ENCODE measurements at places on chromosomes 6 and 20.

GRCh38 chr6:158113802-158114201 is 54.3 kb downstream of the SERAC1 start:
- DNase-seq = no peak

DNA sequence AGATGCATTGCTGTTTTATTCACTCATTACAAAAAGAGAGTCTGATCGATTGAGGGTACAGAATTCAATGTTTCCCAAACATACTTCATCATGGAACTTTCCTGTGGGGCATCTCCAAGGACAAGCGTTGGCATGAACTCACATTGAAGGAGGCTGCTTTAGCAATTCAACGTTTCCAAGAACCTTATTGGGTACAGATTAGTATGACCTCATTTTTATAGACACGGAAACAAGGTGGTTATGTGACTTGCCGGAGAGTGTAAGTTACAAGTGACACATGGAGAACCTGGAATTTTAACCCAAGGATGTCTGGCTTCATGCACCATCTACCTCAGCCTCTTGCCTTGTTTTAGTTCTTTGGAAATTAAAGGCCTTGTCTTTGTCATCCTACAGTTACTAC is 8.8 kb downstream of the GPR31 start:
- no peak for DNase-seq

GRCh38 chr6:118968416-118968815 is 33.5 kb upstream of the MCM9 start:
- DNase-seq = peak; percentile 12

DNA sequence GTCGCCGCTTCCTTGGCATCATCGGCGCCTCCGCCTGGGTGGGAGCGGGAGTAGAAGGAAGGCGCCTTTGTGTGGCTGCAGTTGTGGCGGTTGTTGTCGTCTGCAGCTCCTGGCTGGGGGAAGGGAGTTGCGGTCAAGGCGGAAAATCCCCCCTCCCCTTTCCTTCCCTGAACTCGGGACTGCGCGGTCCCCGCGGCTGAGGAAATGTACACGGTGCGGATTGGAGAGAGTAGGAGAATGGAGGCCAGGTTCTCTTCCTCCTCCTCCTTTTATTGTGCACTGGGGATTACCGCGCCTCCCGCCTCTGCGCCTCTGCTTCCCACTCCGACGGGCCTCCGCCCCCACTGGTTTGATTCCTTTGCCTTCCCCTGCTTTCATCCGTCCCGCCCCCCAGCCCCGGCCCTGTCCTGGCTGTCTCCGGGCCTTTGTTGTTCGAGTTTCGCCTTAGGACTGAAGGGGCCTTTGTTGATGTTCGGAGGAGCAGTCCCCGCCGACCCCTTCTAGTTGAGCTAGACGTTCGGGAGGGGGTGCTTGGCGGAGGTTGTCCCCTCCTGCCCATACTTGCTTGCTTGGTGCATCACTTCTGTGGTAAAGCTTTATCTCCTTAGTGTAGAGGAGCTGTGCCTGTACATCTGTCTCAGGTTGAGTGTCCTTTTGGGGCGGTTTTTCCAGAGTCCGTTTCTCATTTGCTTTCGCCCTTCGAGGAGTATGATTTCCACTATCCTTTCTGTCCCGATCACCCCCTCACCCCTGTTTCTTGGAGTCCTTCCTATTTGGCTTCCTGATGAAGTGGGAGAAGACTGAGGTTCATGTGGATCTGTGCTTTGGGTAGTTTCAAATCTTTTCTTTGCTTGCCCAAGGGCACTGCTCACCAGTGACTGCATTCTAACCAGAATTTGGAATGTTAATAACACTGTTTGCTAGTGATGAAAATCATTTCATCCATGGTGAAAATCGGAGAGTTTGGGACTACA is 764 bp downstream of the ZNF292 start:
- peak; percentile 63 for DNase-seq

- DNase-seq = no peak
Observed at GRCh38 chr6:5751525-5752390, 255.0 kb downstream of the NRN1 start.

- DNase-seq = no peak
Observed at GRCh38 chr6:88921734-88922133, 41.7 kb downstream of the RNGTT start.

DNA sequence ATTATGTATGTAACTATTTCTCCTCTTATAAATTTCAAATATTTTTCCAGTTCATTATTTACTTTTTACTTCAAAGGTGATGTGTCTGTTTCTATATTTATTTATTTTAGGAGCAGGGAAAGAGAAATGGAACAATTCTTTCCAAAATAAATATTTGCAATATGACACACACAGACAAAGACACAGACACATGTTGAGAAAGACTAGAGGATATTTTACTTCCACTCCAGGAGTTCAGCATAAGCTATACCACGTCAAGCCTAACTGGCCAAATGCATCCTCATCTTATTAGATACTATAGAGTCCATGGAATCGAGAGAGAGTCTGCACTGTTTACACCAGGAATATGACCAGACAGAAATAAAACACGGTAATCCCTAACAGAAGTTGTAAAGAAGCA is 13.3 kb downstream of the RALGAPA2 start:
- DNase-seq = no peak

GRCh38 chr6:54907355-54907754 is 60.8 kb downstream of the FAM83B start:
- DNase-seq = no peak

GRCh38 chr6:20203561-20204511 is 8.4 kb downstream of the MBOAT1 start:
- DNase-seq = no peak

DNA sequence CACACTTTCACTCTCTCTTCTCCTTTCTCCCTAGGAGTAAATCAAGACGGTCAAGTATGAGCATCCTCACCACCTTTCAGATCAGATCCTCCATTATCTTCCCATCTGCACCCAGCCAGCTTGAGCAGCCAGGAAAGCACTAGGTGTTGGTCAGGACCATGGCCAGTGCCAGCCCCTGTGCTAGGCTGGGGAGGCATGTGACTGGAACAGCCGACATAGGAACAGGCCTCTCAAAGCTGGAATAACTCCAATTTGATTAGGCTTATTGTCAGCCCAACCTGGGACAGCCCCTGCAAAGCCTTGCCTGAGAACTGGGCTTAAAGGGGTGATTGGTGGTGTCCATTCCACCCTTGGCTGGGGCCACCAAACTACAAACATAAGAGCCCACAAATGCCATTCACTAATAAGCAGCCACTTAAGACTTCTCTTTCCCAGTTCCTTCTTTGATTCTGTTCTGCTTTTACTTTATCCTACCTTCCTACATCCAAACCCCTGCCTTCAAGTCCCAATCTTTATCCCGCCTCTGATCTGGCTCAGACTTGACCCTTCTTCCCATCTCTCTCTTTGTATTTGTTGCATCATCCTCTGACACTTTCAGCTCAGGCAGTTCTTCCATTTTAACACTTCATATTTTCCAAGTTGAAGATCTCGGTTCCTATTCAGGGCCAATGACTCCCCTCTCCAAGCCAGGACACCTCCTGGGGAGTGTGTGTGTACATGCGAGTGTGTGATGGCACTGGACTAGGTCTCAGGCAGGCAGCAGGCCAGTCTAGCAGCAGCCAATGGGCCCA is 4.5 kb upstream of the TREM2 start:
- DNase-seq = no peak

GRCh38 chr20:16417001-16417400 is 156.2 kb downstream of the KIF16B start:
- no peak for DNase-seq

DNA sequence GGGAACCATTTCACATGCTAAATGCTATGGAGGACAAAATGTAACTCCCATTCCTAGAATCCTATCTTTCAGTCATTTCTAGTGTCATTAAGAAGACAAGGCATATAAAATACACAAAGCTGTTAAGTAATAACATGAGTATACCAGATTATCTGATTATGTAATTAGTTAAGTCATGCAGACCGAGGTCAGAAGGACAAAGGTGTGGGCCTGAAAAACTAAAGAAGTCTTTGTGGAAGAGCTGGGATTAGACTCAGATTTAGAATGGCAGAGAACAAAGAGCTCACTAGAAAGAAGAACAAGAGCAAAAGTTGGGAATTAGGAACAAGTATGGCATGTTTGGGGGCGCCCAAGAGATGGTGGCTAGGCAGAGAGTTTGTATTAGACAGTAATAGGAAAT is 37.0 kb downstream of the EFHC1 start:
- no peak for DNase-seq

DNA sequence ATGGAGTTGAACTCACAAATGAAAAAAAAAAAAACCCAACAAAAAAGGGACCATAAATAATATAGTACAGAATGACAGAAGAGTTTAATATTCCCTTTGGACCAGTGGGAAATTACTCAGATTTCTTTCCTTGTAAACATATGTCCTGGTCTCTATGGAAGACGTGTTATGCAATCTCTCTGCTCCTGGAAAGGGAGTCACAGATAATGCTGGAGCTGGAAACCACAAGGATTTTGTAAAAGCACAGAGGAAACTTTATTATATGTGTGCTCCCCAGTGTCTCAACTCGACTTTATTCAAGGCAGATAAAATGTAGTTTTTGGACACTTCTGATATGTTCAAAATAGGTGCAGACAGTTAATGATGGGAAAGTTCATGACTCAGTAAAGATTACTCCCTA is 88.1 kb upstream of the ZFP64 start:
- no peak for DNase-seq

- no peak for DNase-seq
Observed at GRCh38 chr6:33172688-33173534, 19.4 kb downstream of the COL11A2 start.

GRCh38 chr6:130962966-130963365 is 100.1 kb downstream of the EPB41L2 start:
- no peak for DNase-seq

DNA sequence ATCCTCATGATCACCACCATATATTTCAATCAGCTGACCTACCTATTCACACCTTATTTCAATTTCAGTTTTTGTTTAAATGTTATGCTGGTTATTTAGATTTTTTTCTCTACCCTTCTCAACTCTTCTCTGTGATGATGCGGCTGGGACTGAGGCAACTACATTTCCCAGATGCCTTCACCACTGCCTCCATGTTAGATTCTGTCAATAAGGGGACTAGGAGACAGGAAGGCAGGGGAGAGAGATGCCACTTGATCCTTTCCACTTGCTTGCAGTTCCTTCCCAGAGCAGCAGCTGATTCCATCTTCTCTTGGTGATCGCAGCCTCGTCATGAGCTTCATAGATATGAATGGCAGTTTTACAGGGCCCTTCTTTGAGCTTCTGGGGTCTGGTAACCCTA is 33.5 kb upstream of the POU3F2 start:
- no peak for DNase-seq

GRCh38 chr20:61762167-61762710 is 303.4 kb downstream of the TAF4 start:
- no peak for DNase-seq

DNA sequence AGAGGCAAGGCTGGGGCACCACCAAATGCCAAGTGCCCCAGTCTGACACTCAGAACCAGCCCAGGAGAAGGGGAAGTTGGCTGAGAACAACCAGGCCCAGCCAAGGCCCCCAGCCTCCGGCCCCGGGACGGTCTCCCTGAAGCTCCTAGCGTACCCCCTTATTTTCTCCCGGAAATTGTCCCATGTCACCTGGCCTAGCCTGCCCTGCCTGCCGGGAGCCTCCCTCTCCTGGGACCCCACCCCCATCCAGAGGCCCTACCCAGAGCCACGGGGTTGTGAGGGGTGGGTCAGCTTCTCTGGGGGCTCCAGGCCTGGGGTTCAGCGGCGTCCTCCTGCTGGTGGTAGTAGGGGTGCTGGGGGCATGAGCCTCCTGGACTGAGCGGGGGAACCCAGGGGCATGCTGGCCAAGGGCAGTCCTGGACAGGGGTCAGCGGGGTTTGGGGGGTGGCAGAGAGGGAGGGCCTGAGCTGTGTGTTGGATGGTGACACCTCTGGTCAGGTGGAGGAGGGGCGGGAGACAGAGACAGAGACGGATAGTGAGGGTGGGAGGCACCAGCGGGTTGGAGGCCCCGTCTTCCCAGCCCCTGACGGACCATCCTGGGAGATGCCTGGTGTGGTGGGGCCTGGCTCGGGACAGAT is 7.9 kb upstream of the SLCO4A1 start:
- DNase-seq = no peak

GRCh38 chr20:21981179-21981578 is 275.7 kb downstream of the PAX1 start:
- DNase-seq = no peak

DNA sequence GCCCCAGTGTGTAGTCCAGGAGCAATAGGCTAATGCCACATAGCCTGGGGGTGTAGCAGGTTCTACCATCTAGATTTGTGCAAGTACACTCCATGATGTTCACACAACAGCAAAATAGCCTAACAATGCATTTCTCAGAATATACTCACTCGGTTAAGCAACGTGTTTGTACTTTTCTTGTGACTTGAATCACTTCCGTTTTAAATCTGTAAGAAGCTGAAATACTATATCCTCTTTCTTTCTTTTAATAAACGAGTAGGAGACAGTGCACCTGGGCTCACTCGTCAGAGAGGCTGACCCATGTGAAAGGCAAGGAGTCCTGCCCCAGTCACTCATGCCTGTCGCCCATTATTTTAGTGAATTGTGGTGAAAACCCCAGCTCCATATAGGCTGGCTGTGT is 201.6 kb downstream of the FOXA2 start:
- DNase-seq = no peak

GRCh38 chr20:63491635-63492230 is 7.2 kb downstream of the EEF1A2 start:
- no peak for DNase-seq

DNA sequence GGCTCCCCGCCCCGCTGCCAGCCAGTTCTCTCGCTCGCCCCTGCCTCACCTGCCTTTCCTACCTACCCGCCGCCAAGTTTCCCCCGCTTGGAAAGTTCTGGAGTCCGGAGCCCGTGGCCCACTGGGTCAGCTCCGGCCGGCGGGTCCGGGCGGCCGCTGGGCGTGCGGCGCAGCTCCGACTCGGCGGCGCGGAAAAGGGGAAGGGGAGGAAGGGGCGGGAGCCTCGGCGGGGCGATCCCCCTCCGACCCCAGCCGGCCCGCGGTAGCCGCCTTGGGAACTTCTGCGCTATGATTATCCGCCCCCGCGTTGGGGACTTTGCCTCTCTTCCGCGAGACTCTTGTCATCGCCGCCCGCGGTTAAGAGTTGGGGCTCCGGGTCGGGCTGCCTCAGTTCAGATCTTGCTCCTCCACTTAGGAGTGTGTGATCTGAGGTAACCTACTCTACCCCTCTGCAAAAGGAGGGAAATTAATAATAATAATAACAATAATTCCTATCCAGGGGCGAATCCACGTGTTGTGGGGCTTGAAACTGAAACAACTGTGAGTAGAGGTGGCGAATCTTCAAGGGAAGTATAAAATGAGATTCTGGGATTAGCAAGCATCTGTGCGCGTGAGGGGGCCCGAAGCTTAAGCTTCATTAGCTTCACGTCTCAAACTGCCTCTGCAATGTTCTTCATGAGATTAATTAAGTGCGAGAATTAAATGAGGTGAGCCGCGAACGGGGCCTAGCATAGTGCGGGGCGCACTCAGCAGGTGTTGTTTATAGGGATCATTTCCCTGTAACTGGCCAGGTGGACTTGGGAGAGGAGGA is 30.8 kb downstream of the SF3B5 start:
- DNase-seq = peak; percentile 28

- DNase-seq = peak; percentile 90
Observed at GRCh38 chr20:32972181-32973076, 31.8 kb downstream of the SUN5 start.

DNA sequence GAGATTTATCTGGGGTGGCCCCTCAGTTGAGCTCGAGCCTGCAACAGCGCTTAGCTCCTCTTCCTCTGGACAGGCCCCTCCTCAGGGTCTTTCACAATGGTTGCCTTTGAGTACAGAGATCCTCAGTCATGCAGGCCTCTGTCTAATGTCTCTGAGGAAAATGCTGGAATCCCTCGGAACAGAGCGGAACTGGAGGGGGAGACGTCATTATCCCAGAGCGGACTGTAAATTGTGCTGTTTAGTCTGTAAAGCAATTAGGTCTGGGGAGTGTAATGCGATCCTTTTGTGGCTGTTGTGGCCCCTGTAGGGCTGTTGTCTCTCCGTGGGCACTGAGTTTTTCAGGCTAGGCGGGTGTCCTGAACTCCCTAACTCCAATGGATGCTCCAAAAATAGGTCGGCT is 15.0 kb upstream of the DAAM2 start:
- no peak for DNase-seq
